ENCODE measurements at places on chromosomes 5 and 9.

DNA sequence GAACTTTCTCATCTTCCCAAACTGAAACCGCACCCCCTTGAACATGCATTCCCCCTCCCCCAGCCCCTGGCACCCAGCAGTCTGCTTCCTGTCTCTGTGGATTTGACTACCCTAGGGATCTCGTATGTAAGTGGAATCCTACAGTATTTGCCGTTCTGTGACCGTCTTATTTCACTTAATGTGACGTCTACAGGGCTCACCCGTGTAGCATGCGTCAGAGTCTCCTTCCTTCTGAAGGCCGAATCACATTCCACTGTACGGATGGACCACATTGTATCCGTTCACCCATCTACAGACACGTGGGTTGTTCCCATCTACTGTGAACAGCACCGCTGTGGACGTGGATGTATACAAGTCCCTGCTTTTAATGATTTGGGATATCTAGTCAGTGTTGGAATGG, 4.5 kb downstream of the PRRX2 start:
- DNase-seq, result no peak

GRCh38 chr5:128749136-128749898, 211.3 kb upstream of the FBN2 start:
- DNase-seq, result no peak

GRCh38 chr9:37453827-37454226, 11.4 kb downstream of the ZBTB5 start:
- no peak for DNase-seq

DNA sequence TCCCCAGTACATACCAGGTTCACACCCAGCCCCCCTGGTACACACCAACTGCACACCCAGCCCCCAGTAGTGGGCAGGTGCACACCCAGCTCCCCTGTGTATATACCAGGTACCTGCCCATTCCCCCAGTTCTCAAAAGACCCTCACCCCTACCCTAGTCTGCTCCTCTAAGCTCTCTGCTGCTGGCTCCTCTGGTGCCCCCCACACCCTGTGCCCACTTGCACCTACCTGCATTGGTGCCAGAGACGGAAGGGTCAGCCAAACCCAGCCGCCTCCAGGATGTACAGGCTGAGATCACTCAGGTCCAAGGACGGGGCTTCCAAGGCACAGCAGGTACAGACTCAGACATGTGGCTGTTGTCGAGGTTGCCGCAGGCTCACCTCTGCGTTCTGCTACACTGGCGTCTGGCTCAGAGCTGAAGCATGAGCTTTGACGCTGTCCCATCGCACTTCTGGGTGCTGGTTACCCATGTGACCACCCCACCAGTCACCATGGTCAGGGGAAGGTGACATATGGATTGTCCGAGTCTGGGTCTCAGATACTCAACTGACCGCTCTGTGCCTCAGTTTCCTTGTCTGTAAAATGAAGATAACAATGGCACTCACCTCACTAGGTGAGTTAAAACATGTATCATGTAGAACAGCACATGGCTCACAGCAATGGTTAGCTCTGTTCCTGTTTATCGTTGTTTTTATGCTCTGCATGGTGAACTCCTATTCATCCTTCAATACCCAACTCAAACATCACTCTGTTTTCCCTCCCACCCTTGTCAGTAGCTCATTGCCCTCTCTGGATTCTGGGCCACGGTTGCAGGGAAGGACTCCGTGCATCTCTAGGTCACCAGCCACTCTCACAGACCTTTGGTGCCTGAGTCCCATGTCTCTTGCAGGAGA, 45.3 kb upstream of the SUSD3 start:
- DNase-seq, result no peak

DNA sequence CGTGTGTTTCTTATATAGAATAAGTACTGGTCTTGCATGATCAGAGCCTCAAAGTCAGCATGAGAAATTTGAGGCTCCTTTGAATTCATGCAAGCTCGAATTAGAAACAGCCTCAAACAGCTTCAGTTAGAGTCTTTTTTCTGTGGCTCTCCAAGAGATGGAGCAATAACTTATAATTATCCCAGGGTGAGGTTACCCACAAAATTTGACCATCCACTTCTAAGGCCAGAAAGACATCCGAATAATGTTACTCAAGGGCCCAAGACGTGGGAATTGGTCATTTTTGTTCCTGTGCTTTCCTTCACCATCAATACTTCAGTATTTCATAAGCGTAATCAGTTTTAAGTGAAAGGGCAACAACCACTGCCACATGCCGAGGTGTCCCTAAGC, 89.7 kb downstream of the DAPK1 start:
- no peak for DNase-seq

- no peak for DNase-seq
These were observed 11.7 kb downstream of the CAVIN4 start for GRCh38 chr9:100589582-100589981.

DNA sequence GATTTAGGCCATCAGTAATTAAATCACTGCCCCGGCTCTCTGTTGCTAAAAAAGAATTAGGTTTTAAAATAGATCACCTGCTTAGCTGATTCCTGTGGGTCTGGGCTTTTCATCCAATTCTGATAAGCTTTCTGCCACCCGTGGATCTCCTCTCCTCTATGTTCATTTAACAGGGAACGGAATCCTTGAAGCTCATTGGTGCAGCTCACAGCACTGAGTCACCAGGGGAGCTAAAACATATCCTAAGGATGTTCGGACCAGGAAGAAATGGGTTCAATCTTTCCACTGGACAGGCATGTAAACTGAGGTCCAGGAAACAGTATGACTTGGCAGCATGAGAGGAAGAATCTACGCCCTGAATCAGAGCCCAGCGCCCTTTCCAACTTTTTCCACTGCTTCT, 267.1 kb upstream of the GRIA1 start:
- no peak for DNase-seq

DNA sequence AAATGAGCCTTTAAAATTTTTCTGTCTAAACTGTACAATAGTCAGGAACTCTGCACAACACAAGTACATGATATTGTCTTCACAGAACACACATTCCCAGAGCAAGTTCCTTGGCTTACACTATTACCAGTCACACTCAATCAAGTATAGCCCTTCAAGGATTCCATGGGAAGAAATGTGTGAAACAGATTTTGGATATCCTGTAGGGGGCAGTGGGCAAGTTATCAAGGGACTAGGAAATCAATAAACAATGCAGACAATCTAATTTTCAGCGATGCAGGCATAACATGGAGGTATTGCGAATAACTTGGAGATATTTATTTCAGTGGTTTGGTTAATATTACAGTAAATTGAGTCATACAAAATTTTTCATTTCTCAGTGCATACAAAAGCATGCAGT, 1171.5 kb upstream of the NUDT12 start:
- DNase-seq, result no peak

DNA sequence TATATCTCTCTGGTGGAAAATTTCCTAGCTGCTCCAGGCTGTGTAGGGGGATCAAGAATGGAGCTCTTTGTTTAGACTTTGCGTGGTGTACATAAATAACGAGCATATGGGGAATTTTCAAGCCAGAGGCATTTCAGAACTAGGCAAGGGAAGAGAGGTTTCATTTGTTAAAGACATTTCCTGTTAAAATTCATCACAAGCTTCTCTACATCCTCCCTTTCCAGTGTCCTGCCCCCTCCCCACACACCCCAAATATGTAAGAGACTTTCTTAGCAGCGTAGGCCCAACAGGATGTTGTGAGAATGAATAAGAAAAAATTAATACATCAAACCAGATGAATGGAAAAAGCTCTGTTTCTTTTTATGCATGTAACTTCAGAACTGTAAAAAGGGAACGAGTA, 150.3 kb downstream of the GPBP1 start:
- no peak for DNase-seq

GRCh38 chr9:109789556-109789955, 9.6 kb downstream of the PALM2AKAP2 start:
- no peak for DNase-seq

GRCh38 chr5:72152545-72152944, 45.3 kb downstream of the MAP1B start:
- DNase-seq, result no peak

DNA sequence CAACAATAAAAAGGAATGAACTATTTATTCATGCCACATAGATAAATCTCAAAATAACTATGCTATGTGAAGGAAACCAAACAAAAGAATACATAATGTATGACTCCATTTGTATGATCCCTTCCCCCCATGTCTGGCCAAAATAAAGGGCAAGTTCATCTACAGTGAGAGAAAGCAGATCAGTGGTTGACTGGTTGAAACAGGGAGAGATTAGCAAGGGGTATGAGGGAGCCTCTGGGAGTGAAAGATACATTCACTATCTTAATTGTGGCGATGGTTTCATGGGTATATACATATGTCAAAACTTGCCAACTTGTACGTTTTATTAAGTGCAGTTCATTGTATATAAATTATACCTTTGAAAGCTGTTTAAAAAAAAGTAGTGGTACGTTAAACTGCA, 4.8 kb downstream of the PSMD5 start:
- no peak for DNase-seq

GRCh38 chr9:26142631-26143030, 464.4 kb upstream of the TUSC1 start:
- DNase-seq, result no peak

GRCh38 chr9:69997524-69997923, 46.1 kb upstream of the MAMDC2 start:
- DNase-seq, result no peak

DNA sequence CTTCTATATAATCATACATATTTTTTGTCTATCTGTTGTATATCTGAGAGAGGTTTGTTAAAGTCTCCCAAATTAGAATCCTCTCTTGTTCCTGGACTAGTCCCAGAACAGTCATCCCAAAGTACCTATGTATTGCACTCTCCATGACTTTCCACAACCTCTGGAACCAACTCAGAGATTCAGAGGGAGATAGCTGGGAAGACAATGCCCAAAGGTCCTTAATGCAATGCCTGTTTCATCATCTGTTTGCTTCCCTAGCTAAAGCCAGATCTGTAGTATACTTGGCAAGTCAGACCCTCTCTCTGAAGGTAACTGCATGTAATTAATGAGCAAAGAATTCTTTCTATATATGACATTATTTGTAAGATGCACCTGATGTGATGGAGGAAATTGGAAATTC, 89.4 kb downstream of the ZNF474 start:
- no peak for DNase-seq

GRCh38 chr5:160772854-160773253, 79.2 kb downstream of the ATP10B start:
- no peak for DNase-seq

DNA sequence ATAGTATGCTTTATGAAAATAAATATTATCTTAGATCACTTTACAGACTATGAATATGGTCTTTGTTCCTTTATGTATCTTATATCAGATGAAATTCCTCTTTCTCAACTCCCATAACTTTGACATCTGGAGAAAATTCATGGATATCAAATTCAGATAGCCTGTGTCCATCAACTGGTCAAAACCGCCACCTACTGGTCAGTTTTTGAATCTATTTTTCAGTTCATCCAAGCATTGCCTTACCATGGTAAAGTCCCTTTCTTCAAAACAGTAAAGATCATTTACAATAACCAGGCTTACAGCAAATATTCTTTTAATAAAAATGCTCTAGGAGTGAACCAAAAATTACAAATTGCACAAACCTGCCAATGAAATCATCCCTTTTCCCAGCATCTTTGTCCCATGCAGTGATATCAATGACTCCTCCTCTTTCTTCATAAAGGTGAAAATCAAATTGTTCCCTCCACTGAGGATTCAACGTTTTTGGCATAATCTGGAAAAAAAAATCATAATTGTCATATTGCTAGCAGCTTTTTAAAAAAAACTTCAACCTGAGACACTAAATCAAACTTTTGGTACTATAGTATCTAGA, 290.5 kb downstream of the SLF1 start:
- no peak for DNase-seq

GRCh38 chr5:1510151-1510561, 13.6 kb downstream of the LPCAT1 start:
- DNase-seq, result no peak

- no peak for DNase-seq
These were observed 18.0 kb downstream of the MAP3K1 start for GRCh38 chr5:56833325-56833724.

GRCh38 chr5:67493676-67494075, 297.1 kb upstream of the CD180 start:
- DNase-seq, result no peak

- DNase-seq, result no peak
These were observed 17.5 kb downstream of the ZNF608 start for GRCh38 chr5:124728968-124729332.

GRCh38 chr9:306907-307306, 92.2 kb downstream of the DOCK8 start:
- no peak for DNase-seq

- no peak for DNase-seq
These were observed 20.8 kb downstream of the SLC46A2 start for GRCh38 chr9:112869917-112870316.

DNA sequence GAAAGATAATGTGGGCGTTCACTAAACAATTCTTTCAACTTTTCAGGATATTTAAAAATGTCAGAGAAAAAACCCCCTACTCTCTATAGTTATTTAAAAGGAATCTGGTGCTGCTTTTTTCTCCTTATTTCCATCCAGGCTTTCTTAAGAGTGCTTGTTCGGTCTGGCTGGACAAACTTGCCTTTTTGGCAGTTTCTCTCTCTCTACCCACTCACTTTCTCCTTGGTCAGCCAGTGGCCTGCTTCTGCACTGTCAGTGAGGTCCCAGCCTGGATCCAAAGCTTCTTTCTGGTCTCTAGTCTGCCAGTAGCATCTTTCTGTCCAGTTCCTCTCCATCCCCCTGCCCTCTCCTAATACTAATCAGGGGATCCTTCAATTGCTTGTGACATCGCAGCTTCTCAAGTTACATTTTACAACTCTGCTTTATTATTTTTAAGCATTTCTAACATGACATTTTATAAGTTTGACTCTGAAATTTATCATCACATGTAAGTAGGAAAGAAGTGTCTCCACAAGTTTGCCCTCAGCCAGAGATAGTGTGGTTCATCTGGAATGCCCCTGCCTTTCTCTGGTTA, 50.4 kb downstream of the PIK3R1 start:
- DNase-seq, result no peak

- no peak for DNase-seq
These were observed 138.0 kb downstream of the TAF11L14 start for GRCh38 chr5:17772232-17772631.

DNA sequence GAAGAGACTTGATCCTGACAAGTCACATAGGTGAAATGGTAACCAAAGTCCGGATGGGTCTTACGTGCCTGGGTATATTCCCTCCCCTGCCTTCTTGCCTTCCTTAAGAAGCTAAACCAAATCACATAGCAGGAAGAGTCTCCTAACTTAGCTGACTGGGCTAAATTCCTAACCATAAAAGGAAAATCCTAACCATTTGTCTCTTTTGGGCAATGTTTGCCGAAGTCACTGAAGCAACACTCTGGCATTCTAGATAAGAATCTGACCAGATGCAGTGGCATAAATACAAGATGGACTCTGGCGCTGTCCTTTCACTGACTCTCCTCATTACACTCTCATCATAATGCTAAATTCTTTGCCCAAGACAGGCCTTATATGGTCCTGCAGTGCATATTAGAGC, 625.5 kb upstream of the RORB start:
- no peak for DNase-seq

DNA sequence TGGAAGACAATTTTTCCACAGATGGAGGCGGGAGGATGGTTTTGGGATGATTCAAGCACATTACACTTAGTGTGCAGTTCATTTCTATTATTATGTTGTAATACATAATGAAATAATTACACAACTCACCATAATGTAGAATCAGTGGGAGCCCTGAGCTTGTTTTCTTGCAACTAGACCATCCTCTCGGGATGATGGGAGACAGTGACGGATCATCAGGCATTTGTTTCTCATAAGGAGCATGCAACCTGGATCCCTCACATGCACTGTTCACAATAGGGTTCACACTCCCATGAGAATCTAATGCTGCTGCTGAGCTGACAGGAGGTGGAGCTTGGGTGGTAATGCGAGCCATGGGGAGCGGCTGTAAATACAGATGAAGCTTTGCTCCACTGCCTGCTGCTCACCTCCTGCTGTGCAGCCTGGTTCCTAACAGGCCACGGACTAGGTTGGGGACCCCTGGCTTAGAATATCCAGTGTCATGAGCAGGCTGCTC, 1.6 kb downstream of the STKLD1 start:
- no peak for DNase-seq

Measured in breast epithelium (tissue), 4 donors.